ENCODE measurements at places on chromosomes 3 and 15.

GRCh38 chr15:28019594-28020309, 79.4 kb downstream of the OCA2 start:
- peak; percentile 27 for DNase-seq

DNA sequence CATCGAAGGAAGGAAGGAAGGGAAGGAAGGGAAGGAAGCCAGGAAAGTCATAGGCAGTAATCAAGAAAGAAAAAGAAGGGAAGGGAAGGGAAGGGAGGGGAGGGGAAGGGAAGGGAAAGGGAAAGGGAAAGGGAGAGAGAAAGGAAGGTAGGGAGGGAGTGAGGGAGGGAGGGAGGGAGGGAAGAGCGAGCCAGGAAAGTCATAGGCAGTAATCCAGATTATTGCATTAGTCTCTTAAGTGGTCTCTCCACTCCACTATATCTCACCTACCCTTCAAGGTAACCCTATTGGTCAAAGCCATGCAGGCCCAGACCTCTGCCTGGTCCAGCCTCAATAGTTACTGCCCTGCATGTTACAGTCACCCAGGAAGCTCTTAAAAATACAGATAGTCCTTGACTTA, 106.2 kb upstream of the RAP2B start:
- no peak for DNase-seq

DNA sequence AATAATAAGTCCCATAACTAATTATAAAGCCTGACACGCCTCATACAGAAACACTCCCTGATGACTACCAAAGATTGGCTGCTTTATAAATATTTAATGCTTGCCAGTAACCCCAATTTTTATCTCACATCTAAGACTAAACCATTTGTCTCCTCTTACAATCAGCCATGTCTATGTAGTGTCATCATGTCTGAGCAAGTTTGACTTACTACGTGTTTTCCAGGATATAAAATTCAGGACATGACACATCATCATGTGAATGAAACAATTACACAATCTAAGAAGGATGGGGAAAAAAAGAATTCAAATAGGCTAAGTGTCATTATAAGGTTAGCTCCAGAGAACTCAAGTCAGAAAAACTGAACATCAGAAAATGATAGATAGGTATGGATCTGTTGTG, 208.7 kb downstream of the MECOM start:
- no peak for DNase-seq

DNA sequence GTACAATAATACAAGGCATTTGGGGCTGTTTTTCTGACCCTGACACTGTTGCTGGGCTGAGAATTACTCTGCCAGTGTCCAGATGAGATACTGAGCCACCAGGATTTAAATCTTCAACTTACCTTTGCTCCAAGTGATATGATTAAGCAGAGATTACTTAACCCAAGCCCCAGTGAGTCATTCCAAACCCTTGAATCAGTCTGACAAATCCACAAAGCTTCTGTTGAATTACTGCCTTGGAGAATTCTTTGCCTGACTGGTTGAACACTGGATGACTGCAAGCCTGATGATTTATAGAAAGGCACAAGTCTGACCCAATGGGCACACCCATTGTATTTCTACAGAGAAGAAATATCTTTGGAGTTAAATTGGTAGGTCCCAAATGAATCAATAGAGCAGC, 88.2 kb upstream of the TSC22D2 start:
- no peak for DNase-seq

DNA sequence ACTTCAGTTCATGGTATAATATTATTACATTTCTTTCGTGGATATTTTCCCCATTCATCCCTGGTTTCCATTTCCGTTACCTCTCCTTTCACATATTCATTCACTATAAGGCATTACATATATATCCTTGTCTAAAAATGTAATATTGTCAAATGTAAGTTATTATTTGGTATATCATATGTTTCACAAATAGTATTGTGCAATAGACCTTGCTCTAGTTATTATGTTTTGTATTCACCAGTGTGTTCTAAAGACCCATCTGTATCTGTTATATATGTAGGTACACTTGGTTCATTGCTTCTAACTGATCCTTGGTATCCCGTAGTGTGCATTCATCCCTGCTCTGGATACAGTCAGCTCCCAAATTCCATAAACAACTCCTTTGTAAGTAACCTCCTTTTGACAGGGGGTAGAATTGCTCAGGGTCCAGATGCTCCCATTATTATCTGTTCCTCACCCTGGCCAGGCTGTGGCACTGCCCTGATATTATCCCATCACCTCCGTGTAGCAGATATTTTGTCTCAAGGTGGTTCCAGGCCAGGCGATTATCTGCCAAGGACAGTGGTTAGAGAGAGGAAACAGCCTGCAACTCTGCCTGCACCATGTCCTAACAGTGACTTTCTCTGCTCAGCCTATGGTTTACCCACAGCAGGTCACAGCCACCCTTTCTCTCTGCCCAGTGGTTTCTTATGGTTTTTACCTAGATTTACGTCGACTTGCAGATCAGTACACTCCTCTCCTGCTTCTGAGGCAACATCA, 29.2 kb downstream of the PAQR9 start:
- no peak for DNase-seq
